Chondrocyte (in vitro differentiated cells): ENCODE measurements at places on chromosomes 7 and 10.
A peak's percentile ranks its signal among the peaks of the same experiment; 100 is the strongest.

GRCh38 chr7:111264111-111264868, 173.4 kb downstream of the LRRN3 start:
- DNase-seq, result no peak

- DNase-seq, result peak; percentile 68
These were observed 93.8 kb upstream of the GNA12 start for GRCh38 chr7:2937701-2938513.

- no peak for DNase-seq
These were observed 261.1 kb upstream of the CSTF2T start for GRCh38 chr10:51960494-51960895.

- DNase-seq, result no peak
These were observed 7.9 kb downstream of the LUC7L2 start for GRCh38 chr7:139367438-139368155.

DNA sequence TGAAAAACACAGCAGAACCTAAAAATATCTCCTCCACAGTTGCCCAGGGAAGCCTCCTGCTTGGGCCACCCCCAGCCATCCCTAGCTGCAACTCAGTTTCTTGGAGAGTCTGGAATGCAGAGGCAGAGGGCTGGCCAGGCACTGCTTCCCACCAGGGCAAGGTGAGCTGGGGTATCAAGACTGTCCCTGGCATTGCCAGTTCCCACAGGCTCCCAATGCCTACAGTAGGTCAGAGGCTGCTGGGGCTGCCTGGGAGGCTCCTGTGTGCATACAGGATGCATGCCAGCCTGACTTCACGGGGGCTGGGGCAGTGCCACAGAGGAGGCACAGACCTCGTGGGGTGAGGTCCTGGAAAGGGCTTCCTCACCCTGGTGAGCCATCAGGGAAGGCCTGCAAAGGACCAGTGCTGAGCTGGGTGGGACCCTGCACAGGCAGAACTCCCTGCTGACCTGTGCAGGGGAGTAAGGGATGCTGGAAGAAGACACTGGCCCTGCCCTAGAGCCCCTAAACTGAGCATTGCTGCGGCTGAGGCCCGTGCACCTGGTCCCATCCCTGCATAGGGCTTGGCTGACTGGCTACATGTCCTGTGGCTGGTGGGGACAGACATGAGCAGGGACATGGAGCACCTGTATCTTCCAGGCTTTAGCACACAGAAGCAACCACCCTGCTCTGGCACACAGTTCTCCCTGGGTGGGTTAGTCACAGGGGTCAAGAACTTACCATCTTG, 121.9 kb upstream of the RET start:
- peak; percentile 58 for DNase-seq

DNA sequence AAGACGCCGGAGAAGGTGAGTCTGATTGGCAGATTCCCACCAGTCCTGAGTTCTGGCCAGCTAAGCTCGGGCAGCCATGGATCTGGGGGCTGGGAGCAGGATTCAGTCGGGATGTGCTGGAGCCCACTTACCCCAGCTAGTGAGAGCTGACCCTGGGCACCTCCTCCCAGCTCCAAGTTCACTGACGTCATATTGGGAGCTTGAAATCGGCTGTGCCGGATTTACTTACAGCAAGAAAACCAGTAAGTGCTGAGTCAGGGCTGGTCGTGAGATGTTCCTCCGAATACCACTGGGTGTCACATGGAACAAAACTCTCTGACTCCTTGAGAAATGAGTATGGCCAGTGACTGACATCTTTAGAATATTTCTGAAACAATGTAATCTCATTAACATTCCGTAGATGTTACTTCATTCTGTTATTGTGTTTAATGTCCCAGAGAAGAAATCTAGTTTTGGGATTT, 621.2 kb downstream of the SDK1 start:
- DNase-seq, result no peak

DNA sequence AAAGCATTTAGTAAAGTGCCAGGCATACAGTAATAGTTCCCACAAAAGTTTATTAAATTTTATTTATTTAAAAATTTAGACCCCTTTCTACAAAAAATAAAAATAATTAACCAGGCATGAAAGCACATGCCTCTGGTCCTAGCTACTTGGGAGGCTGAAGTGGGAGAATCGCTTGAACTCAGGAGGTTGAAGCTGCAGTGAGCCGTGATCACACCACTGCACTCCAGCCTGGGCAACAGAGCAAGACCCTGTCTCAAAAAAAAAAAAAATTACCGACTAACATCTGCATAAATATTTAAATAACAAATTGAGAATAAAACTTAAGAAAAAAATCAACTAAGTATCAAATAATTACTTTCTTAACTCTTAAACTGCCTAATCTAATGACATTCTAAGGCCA, 64.3 kb upstream of the TRIM24 start:
- DNase-seq, result no peak

GRCh38 chr10:11646450-11646849, 35.0 kb upstream of the USP6NL start:
- DNase-seq, result no peak

DNA sequence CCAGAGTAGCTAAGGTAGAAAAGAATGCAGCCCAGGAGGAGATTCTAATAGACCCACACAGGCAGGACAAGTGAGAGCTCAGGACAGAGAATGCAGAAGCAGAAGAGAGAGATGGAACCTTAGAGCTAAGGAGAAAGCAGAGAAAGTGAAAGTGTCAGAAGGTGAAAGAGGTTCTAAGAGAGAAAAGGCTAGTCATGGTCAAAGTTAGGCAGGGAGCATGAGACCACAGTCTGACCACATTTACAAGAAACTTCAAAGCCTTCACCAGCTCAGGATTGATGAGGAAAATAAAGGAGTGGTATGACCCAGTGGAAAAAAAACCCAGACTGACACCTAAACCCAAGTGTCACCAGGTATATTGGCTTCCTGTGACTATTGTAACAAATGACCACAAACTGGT, 131.8 kb upstream of the WDR11 start:
- no peak for DNase-seq

DNA sequence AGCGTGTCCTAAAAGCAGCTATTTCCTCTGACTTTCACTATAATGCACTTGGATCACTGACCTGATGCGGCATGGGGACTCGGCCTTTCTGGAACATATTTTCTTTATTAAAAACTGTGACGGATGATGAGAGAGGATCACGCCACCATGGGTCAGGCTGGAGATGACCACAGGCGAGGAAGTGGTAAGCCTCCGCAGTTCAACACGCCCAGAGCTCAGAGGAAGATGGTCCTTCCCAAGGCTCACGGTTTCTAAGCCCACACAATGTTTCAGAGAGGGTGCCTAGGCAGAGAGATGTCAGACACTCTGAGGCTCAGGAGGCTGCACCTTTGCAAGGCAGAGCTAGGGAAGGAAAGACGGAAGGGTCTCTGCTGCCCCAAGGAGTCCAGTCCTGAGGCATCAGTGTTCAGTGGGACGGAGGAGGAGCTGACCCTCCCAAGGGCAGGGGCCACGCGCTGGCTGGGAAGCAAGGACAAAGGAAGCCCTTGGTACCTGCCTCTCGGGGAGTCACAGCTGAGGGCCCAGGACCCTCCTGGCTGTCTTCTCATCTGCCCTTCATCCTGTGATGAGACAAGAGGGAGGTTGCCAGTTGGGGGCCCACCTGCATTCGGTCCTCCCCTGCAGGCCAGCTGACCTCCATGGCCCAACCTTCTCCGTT, 9.5 kb downstream of the CHST15 start:
- peak; percentile 67 for DNase-seq

GRCh38 chr7:133887459-133887858, 239.7 kb upstream of the LRGUK start:
- DNase-seq, result no peak

DNA sequence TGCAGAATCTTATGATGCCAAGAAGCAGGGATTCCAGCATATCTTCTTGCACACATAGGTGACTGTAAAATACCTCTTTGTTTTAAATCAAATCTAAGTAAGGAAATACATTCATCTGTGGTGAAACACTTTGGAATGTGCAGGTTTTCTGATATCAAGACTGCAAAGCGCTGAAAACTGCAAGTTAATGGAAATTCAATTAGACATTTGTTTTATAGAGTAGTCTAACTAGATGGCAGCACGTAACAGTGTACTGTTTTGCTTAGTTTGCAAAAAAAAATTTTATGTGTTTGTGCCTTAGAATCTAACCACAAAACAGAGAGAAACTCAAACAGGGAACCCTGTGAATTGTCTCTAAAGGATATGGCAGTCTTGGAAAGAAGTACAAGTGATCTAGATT, 259.2 kb downstream of the HDAC9 start:
- no peak for DNase-seq

DNA sequence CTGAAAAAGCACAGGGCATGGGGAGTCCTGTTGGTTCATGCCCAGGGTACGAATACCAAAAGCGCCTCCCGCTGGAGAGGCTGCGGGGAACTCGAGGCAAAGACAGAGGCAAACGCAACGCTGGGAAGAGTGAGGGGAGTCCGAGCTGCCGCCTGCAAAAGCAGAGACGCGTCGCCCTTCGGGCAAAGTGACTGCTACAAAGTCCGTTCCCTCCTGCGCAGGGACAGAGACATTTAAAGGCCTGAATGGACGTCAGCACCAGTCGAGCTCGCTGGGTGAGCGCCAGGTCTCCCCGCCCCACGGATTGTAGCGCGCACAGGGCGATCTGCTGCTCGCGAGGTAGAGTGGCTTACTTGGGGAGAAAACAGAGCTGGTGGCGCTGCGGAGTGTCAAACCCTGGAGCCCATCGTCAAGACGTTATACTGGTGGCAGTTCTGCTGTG, 732.8 kb downstream of the ZWINT start:
- DNase-seq, result no peak

DNA sequence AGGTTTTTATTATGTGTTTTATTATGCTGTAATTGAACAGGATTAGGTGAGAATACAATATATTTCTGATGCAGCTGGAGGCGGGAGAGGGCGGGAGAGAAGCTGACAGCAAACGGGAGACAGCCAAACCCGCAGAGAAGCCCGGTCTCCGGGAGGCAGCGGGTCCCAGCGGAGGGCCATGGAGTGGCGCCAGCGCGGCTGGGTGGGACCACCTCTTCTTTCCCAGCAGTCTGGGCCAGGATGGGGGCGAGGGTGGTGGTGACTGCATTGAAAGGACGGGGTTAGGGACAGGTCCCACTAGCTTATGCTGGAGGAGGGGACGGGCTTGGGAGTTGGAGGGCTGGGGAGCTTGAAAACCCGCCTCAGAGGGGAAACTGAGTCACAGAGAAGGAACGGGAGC, 14.5 kb upstream of the KAZALD1 start:
- DNase-seq, result no peak

DNA sequence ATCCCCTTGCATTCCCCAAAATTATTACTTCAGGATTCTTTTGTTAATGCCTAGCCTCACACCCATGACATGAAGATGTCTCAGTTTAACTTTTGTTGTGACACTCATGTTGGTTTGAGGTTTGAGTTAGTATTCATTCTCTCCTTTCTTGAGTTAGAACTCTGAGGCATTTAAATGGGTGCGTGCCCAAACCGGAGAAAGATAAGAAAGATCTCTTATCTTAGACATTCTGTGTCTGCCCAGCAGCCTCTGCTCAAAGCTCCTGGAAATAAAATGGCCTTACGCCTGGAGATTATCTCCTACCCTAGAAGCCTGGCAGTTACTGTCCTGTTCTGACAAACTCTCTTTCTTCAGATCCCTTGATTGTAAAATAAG, 26.3 kb downstream of the WBP1L start:
- DNase-seq, result no peak

DNA sequence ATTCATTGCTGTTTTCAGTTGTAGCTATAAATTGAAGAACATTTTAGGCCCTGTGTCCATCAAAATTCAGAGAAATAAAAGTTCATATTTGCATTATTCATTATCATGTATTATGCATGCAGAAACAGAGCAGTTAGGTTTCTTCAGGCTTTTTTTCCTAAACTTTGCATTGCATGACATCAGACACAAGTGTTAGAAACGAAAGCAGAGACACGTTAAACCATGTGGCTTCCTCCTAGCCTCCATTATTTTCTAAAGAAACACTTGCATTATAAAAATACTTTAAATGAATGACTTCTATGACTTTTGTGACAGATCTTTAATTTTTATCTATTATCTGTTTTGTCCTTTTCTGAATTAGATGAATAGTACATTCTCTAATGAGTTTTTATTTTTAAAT, 8.8 kb upstream of the EBLN1 start:
- DNase-seq, result no peak

DNA sequence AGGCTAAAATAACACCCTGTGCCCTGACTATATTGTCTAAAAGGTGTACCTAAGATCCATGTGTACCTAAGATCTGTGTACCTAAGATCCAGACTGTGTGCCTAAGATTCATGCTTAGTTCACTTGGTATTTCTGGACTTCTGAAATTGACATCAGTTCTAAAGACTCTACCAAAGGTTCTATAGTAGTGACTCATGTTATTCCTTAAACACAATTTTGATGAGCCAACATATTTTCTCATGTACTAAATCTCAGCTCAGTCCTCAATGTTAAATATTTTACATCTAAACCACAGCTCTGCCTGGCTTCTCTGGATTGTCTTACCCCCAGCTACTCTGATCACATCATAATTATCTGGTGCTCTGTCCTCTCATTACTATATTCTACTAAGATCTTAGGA, 802.3 kb upstream of the SORCS1 start:
- DNase-seq, result no peak

- no peak for DNase-seq
These were observed 220.7 kb downstream of the TNS3 start for GRCh38 chr7:47361236-47361635.

DNA sequence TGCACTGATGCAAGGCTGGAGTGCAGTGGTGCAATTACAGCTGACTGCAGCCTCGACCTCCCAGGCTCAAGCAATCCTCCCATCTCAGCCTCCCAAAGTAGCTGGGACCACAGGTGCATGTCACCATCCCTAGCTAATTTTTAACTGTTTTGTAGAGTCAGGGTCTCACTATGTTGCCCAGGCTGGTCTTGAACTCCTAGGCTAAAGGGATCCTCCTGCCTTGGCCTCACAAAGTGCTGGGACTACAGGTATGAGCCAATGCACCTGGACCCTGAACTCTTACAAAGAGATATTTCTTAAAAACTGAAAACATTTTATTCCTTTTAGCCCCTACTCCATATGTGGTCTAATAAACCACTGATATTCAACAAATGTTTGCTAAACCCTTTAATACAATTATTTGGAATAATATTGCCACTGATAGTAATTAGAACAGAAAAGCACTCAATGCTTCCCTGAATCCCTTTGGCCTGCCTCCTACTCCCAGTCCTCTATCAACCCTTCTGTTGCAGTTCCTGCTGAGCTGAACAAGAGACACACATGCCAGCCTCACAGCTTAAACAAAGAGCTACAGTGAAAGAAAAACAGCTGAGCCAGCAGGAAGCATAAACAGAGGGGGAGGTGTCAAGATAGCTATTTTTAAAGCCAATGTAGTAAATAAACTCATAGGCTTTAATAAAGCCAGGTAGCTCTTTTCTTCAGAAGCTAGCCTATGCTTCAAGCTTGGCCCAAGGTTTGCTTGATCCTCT, 7.0 kb upstream of the GNAI1 start:
- DNase-seq, result no peak

- DNase-seq, result no peak
These were observed 15.4 kb downstream of the GPNMB start for GRCh38 chr7:23261843-23262452.

- DNase-seq, result no peak
These were observed 52.7 kb downstream of the MET start for GRCh38 chr7:116724560-116725231.

- peak; percentile 29 for DNase-seq
These were observed 141.7 kb downstream of the TWIST1 start for GRCh38 chr7:18975689-18976280.

GRCh38 chr10:94116848-94117247, 123.1 kb downstream of the PLCE1 start:
- DNase-seq, result no peak
